T-cell (primary cell): ENCODE measurements at places on chromosomes 13 and 19. TPM values are rescaled to one million over a fixed set of nuclear protein-coding genes. Genes with fewer than 3 reads are reported as not detected.
A peak's percentile ranks its signal among the peaks of the same experiment; 100 is the strongest.

- H3K4me3 ChIP-seq: no peak overlapping the region
- H3K36me3 ChIP-seq: peaks cover 16% of the 10 kb centered on the region
- no peaks in the 10 kb centered on the region for H3K27me3 ChIP-seq
- H3K4me1 ChIP-seq: peaks cover 37% of the 10 kb centered on the region
- no peak overlapping the region for H3K27ac ChIP-seq
Observed at GRCh38 chr19:7685546-7686445, 5.2 kb downstream of the TRAPPC5 start.

- H3K36me3 ChIP-seq: no peaks in the 10 kb centered on the region
- no peaks in the 10 kb centered on the region for H3K4me1 ChIP-seq
- no peak for DNase-seq
Observed at GRCh38 chr13:24777171-24777570, 13.2 kb downstream of the RNF17 start.

GRCh38 chr13:95834134-95834765 is 157.3 kb downstream of the DNAJC3 start:
- H3K36me3 ChIP-seq: no peaks in the 10 kb centered on the region
- no peaks in the 10 kb centered on the region for H3K4me1 ChIP-seq
- no peak overlapping the region for H3K27ac ChIP-seq
- H3K4me3 ChIP-seq: no peak overlapping the region

- no peak for DNase-seq
- peaks cover 18% of the 10 kb centered on the region for H3K36me3 ChIP-seq
- H3K27ac ChIP-seq: peak overlapping the region; percentile 100
- H3K4me1 ChIP-seq: peaks cover 32% of the 10 kb centered on the region
Observed at GRCh38 chr19:39408392-39409207, 2.0 kb downstream of the ZFP36 start.

DNA sequence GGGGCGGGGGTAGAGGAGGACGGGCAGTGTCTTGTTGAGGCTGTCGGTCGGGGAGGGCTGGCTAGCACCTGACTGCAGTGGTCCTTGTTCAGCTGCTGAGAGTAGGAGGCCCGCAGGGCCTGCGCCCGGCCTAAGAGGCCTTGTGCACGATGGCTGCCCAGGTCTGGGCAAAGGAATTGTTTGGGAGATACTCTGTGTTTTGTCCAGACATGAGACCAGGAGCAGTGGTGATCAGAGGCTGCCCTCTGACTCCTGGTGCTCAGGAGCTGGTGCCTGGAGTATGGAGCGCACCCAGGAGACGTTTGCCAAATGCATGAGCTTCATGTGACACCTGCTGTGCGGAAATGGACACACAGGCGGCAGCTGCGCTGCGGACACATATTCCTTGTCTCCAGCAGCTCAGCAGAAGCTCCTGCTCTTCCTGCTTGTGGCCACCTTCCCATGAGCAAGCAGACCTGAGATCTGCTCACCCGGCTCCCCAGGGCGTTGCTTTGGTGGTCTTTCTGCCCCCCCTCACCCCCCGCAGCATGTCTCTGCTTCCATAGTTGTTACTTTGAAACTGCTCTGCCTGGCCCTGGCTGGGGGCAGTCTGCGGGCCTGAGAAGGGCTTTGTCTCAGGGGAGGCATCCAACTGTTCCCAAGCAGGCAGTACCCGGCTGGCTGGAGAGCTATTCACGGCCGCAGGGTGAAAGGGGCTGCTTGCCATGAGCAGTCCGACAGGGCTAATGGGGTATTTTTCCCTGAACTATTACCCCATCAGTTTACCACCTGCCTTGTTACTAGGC is 163.9 kb downstream of the TEX29 start:
- no peaks in the 10 kb centered on the region for H3K36me3 ChIP-seq
- H3K4me3 ChIP-seq: no peak overlapping the region
- H3K27ac ChIP-seq: no peak overlapping the region
- DNase-seq: no peak
- H3K27me3 ChIP-seq: peaks cover 19% of the 10 kb centered on the region
- no peaks in the 10 kb centered on the region for H3K4me1 ChIP-seq

GRCh38 chr13:55432814-55433213 is 1707.9 kb upstream of the PRR20A start:
- no peaks in the 10 kb centered on the region for H3K4me1 ChIP-seq
- H3K4me3 ChIP-seq: no peak overlapping the region
- no peaks in the 10 kb centered on the region for H3K27me3 ChIP-seq

DNA sequence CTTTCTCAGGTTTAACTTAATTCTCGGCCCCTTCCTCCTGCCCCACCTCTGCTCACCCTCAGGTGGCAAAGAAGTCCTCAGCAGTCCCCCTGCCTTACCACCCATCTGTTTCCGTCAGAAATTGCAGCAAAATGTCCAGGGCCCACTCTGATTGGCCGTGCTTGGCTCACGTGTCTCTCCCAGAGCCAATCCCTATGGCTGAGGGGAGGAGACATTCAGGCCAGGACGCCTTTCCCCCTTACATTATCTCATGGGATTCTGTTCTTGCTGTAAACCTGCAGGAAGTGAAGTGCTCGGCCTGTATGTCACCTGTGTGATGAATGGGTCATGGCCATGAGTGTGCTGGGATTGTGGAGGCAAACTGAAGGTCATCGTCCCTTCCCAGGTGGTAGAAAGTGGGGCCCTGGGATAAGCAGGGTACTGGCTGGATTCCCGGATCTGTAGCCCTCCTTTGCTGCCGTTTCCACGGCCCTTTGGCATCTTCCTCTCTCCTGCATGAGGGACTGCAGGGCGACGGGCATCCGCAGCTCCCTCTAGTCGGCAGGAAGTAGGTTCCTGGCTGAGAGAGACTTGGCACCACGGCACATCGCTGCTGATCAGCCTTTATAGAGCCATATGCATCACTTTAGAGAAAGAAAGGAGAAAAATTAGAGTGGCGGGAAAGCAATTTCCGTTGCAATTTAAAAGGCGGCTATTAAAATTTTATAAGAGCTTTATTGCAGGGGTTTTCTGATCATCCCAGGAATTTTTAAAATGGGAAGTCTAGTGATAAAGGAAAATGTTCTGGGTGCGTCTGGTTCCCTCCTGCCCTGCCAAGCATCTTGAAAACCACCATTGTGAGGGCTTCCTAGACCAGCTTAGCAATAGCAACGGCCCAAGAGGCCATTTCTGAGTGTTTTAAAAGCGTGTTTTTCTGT is 118.2 kb downstream of the SIPA1L3 start:
- H3K4me1 ChIP-seq: no peaks in the 10 kb centered on the region
- H3K27me3 ChIP-seq: no peaks in the 10 kb centered on the region
- H3K4me3 ChIP-seq: no peak overlapping the region
- H3K27ac ChIP-seq: no peak overlapping the region
- peaks cover 2% of the 10 kb centered on the region for H3K36me3 ChIP-seq
- no peak for DNase-seq

- no peak for DNase-seq
- H3K27me3 ChIP-seq: no peaks in the 10 kb centered on the region
- H3K36me3 ChIP-seq: peaks cover 30% of the 10 kb centered on the region
Observed at GRCh38 chr19:35718345-35719041, 690 bp downstream of the KMT2B start.

DNA sequence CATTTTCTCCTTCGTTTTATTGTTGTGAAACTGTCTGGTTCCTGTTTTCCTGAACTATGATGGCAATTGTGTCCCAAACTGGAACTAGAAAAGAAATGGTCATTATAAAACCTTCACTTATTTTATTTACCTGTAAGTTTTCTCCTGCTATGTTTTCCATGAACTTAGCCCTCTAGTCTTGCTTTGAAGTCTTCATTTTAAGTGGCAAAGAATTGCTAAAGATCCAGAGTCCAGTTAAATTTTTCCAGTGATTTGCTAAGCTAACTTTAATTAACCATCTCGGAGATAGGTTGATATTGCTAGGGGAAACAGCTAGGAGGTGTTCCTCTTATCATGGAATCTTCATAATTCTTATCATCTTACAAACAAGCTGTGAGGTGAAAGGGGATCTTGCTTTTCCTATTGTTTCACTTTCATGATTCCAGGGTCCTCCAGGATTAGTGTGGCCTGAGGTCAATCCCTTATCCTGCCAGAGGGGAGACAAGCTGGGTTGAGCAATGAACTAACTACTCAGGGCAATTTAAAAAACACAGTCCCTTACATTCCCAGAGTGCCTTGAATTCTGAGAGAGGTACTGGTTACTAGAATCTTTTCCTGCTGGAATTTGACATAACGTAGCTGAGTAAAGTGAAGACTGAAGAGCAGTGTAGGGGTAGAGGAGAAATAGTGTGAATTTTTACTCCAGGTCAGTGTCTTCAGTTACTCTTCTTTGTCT is 112.5 kb downstream of the ESD start:
- DNase-seq: no peak
- no peaks in the 10 kb centered on the region for H3K27me3 ChIP-seq
- H3K4me3 ChIP-seq: no peak overlapping the region
- peaks cover 12% of the 10 kb centered on the region for H3K4me1 ChIP-seq
- no peak overlapping the region for H3K27ac ChIP-seq

DNA sequence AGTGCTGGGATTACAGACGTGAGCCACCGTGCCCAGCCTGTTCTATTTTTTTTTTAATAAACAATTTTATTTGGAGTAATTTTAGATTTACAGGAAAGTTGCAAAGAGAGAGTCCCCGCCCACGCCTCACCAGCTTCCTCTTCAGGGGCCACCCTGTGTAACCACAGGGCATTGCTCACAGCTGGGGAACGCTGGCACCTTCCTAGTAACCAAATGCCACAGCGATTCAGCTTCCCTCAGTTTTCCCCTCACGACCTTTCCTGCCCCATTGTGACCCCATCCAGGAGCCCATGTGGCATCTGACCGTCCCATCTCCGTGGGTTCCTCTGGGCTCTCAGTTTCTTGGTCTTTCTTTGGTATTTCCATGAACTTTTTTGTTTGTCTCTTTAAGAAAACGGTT is 83.9 kb downstream of the GNG7 start:
- H3K4me3 ChIP-seq: peak overlapping the region; percentile 25
- no peaks in the 10 kb centered on the region for H3K36me3 ChIP-seq
- peak overlapping the region; percentile 53 for H3K27ac ChIP-seq
- DNase-seq: no peak
- H3K4me1 ChIP-seq: peaks cover 42% of the 10 kb centered on the region

- no peak for DNase-seq
- H3K36me3 ChIP-seq: no peaks in the 10 kb centered on the region
Observed at GRCh38 chr13:29483211-29483610, 112.3 kb downstream of the SLC7A1 start.

GRCh38 chr13:31631746-31632145 is 107.6 kb upstream of the RXFP2 start:
- H3K4me3 ChIP-seq: no peak overlapping the region
- DNase-seq: no peak
- no peaks in the 10 kb centered on the region for H3K4me1 ChIP-seq
- H3K27ac ChIP-seq: no peak overlapping the region
- no peaks in the 10 kb centered on the region for H3K27me3 ChIP-seq

DNA sequence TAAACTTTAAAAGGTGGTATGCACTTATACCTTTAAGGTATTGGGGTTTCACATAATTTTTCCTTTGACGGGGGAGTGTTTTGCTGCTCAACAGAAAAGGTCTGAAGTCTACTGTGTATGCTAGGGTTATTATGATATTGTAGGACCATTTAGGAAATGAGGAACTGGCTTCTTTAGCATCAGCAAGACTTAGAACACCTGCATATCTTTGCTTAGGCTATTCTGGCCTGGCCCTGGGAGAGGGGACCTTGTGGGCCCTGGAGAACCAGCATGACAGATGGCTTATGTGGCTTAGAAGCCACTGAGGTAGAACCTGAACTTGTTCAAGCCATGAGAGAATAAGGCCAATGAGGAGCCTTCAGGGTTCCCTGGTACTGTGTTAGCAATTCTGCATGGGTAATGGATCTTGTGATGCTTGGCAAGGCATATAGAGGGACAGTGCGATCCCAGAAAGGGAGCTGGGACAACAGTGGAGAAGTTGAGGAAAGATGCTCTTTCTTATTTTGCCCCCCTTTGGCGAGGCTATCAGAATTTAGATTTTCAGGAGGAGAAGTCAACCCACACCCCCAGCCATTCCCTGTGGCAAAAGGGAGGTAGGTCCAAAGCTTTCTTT is 4.3 kb downstream of the RGCC start:
- DNase-seq: no peak
- H3K27ac ChIP-seq: peak overlapping the region; percentile 90
- H3K27me3 ChIP-seq: no peaks in the 10 kb centered on the region
- peaks cover 19% of the 10 kb centered on the region for H3K36me3 ChIP-seq

- H3K4me3 ChIP-seq: no peak overlapping the region
- peak overlapping the region; percentile 25 for H3K27ac ChIP-seq
- peaks cover 33% of the 10 kb centered on the region for H3K4me1 ChIP-seq
- no peaks in the 10 kb centered on the region for H3K36me3 ChIP-seq
- DNase-seq: no peak
Observed at GRCh38 chr19:45163751-45164460, 3.1 kb upstream of the NKPD1 start.

GRCh38 chr19:13169769-13170168 is 19.6 kb downstream of the IER2 start:
- H3K27me3 ChIP-seq: no peaks in the 10 kb centered on the region
- H3K36me3 ChIP-seq: no peaks in the 10 kb centered on the region
- H3K27ac ChIP-seq: peak overlapping the region; percentile 95
- DNase-seq: no peak
- H3K4me1 ChIP-seq: peaks cover 57% of the 10 kb centered on the region

DNA sequence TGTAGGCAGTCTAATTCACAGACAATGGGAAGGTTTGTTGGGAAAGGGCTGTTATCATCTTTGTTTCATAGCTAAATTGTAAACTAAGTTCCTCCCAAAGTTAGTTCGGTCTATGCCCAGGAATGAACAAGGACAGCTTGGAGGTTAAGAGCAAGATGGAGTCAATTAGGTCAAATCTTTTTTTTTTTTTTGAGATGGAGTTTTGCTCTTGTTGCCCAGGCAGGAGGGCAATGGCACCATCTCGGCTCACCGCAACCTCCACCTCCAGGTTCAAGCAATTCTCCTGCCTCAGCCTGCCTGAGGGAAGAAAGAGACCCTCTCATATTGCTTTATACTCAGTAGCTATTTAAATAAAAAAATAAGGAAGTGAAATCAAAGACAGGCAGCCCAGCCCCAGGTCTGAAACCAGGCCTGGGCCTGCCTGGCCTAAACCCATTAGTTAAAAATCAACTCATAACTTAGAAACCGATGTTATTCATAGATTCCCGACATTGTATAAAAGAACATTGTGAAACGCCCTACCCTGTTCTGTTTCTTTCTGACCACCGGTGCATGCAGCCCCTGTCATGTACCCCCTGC is 297.4 kb upstream of the SGCG start:
- no peak overlapping the region for H3K27ac ChIP-seq
- DNase-seq: no peak
- H3K27me3 ChIP-seq: no peaks in the 10 kb centered on the region
- no peaks in the 10 kb centered on the region for H3K36me3 ChIP-seq
- H3K4me1 ChIP-seq: no peaks in the 10 kb centered on the region

NLRP7 gene
- total RNA-seq: not detected

EHD2 gene
- total RNA-seq: 0.47 TPM

FFAR3 gene
- total RNA-seq: 0.47 TPM

FFAR1 gene
- total RNA-seq: 0.21 TPM

TMEM190 gene
- total RNA-seq: not detected

ZNF99 gene
- 0.07 TPM for total RNA-seq

RNF225 gene
- 0.53 TPM for total RNA-seq

TUBB4A gene
- total RNA-seq: 5.0 TPM

FGF9 gene
- 3.7 TPM for total RNA-seq

ZNF358 gene
- 7.8 TPM for total RNA-seq
